ENCODE measurements at places on chromosomes 6 and 20.

DNA sequence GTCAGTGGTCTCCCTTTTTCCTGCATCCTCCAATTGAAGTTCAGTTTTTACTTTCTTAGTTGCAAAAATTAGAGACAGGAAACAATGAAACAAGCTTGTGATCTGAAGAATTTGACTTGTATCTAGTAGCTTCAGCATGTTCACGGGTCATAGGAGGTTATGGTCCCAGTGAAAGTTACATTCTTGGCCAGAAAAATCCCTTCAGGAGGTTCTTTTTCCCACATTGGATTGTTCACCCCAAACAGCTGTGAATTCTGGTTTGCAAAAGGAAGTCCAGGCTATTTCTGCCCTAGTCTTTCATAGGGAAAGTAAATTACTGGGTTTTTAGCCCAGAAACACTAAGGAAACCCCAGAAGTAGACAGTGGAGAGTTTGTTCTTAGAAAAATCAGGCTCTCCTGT is 8.1 kb downstream of the ANKS1A start:
- DNase-seq: no peak

- no peak for DNase-seq
Measured at GRCh38 chr6:47126647-47127391, 84.7 kb upstream of the ADGRF1 start.

GRCh38 chr20:41365777-41366545 is 657 bp downstream of the EMILIN3 start:
- DNase-seq: no peak

DNA sequence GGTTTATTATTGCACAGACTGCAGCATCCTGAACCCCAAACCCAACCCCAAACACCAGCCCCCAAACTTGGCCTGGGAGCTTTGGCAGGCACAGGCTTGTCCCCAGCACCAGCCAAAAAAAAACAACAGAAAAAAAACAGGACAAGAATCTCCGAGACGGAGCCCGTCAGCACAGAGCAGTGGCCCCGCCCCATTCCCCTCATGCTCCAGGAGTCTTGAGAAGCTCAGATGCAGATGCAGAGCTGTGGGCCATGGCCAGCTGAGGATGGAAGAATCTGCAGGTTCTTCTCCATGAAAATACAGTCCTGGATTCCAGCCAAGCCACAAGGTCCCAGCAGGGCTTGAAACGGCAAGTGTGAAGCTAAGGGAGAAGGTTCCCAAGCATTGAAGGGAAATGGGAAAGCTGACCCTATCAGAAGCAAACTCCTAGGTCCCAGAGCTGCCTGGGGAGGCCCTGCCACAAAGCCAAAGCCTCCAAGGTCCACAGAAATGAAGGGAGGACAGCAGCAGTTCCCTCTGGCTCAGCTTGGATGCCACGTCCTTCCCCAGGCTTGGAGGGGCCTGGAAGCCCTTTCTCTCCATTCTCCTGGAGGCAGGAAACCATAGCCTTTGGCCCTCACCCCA is 75.2 kb downstream of the JPH2 start:
- no peak for DNase-seq

- DNase-seq: no peak
Measured at GRCh38 chr20:676967-677366, 1.4 kb upstream of the SCRT2 start.

DNA sequence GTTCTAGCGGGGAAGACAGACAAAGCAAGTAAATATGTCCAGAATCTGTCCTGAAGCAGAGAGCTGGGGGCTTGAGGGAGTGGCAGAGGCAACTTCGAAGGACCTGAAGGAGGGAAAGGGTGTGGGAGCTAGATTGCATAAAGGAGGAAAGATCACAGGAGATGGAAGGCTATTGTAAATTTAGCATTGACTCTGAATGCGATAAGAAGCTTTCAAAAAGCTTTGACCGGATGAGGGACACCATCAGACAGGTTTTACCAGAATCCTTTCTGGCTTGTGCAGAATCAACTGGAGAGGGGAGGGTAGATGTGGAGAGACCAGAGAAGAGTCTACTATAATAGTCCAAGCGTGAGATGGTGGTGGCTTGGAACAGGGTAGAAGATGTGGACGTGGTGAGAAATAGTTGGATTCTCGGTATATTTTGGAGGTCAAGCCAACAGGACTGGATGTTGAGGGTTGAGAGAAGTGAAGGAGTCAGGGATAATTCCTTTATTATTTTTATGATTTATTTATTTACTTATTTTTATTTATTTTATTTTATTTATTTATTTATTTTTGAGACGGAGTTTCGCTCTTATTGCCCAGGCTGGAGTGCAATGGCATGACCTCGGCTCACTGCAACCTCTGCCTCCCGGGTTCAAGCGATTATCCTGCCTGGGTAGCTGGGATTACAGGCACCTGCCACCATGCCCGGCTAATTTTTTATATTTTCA is 19.9 kb upstream of the RIPOR3 start:
- DNase-seq: no peak

GRCh38 chr6:7644417-7644816 is 54.4 kb downstream of the SNRNP48 start:
- DNase-seq: no peak

GRCh38 chr6:4153514-4153985 is 18.2 kb upstream of the ECI2 start:
- no peak for DNase-seq

DNA sequence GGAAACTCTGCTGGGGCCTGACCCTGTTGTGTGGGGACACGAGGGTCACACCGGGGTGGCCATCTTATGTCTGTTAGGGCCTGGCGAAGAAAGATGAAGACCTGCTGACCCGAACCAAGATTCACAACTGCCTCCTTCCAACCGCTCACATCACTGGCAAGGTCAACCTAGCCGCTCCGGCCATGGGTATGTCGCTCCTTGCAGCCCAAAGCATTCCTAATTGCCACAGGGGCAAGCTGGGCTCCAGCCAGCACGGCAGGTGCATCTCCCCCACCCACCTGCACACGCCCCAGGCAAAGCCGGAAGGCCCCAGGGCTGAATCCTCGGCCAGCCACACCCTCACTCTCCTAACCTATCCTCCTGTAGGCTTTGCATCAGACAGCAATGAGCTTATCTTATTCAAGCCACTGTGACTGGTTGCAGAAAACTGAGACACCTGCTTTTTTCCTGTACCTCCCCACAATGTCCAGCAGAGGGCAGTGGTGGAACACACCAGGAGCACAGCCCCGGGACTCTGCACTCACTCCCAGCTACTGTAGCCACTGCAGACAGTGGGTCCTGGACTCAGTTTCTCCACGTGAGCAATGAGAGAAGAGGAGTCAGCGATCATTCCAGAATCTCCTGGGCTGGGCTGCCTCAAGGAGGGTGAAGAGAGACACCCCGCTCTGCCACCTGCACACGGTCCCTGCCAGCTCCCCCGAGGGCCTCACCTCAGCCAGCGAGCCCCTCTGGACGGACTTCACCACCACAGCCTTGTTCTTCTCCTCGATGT is 170.2 kb downstream of the PREX1 start:
- DNase-seq: peak; percentile 46

DNA sequence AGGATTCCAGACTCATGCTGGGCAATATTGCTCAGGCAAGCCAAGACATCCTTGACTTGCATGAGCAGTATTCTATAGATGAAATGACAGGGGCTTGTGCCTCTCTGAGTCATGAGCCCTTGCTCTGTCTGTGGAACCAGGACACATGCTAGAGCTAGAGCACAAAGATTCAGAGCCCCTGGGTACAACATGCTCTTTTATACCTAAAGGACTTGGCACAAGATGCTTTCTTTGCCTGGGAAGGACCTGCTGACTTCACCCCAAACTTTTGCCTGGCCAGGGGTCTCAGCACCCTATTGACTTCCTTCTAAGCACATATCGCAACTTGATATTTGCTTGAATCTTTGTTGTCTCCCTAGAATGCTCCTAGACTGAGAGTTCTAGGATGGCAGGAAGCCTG is 27.4 kb downstream of the TGM6 start:
- DNase-seq: no peak

DNA sequence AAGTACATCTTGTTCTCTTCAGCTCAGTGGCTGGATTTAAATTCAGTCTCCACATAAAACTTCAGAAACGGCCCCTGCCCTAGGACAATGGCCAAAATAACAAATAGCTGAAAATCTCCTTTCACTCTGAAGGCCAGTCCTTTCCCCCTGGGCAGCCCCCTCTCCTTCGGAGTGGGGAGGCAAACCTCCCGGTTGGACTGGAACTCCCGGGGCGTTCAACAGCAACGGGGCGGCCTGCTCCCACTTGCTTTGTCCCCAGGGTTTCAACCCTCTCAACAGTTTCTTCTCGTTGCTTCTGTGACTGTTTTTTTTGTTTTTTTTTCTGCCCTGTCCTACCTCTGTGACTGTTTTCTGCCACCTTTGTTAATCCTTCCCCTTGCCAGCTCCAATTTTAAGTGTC is 102.6 kb upstream of the DUSP22 start:
- no peak for DNase-seq

DNA sequence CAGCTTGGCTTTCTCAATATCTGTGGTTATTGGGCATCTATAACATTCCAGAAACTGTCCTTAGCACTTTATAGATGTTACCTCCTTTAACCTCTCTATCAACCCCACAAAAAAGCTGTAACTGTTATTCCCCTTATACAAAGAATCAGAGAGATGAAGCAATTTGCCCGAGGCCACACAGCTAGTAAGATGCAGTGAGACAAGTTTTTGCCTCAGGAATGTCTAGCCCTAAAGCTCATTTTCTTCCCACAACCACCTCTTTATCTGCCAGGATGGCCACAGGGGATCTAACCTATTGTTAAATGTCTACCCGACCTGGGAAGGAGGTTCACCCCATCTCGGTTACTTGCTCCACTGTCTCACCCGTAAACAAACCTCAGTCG is 31.9 kb upstream of the TCP11 start:
- DNase-seq: no peak

- DNase-seq: no peak
Measured at GRCh38 chr6:169800668-169801395, 49.4 kb downstream of the ERMARD start.

GRCh38 chr6:72636786-72637185 is 14.9 kb downstream of the KCNQ5 start:
- no peak for DNase-seq

GRCh38 chr6:17865243-17865642 is 122.2 kb downstream of the KIF13A start:
- no peak for DNase-seq

DNA sequence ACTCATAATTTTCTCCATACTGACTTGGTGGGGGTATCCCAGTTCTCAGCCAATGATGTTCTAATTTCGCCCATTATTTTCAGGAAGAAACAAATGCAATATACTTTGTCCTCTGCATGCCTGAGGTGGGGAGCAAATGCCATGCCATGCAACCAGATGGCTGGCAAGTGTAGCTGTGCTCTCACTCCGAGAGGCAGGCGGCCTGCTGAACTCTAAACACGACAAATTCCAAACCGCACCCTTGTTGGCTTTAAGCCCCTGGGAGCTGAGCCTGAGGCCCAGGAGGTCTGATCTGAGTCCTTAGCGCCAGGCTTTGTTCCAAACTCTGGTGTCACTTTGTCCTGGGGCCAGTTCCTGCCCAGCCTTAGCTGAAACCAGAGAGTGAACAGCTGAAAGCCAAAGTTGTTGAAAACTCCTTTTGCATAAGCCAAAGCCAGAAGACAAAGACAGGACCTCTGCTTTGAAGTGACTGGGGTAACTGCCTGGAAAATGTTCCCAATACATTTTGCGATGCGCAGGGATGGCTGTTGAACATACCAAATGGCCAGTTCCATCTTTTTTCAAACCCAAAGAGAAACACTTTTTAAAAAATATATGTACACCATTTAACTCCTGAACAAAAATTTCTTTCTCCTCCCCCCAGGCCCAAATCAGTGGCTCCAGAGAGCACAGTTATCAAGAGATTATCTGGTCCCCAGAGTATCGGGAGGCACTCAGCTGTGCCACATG is 46.2 kb downstream of the TTI1 start:
- DNase-seq: no peak

DNA sequence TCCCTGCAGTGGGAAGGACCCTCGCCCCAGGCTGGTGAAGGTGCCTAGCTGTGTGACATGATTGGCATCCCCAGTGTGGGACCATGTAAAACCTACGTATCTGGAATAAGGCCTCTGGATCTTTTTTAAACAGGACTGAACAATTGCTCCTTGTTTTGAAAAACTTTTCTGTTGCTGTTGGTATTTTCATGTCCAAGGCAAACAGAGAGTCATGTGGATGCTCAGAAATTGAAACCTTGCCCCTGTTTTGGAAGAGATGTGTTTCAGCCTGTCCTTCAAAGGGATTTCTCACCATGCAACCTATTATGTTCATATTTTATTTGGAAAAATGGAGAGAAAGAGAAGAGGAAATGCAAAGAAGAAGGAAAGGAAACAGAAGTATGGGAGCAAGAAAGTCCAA is 362.3 kb downstream of the PKHD1 start:
- DNase-seq: no peak

DNA sequence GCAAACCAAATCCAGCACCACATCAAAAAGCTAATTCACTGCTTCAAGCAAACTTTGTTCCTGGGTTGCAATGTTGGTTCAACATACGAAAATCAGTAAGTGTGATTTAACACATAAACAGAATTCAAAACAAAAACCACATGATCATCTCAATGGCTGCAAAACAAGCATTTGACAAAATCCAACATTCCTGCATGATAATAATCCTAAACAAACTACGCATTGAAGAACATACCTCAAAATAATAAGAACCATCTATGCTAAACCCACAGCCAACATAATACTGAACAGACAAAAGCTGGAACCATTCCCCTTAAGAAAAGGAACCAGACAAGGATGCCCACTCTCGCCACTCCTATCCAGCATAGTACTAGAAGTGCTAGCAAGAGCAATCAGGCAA is 49.9 kb downstream of the RNGTT start:
- DNase-seq: no peak

- DNase-seq: no peak
Measured at GRCh38 chr6:1233924-1234323, 78.0 kb upstream of the FOXQ1 start.

DNA sequence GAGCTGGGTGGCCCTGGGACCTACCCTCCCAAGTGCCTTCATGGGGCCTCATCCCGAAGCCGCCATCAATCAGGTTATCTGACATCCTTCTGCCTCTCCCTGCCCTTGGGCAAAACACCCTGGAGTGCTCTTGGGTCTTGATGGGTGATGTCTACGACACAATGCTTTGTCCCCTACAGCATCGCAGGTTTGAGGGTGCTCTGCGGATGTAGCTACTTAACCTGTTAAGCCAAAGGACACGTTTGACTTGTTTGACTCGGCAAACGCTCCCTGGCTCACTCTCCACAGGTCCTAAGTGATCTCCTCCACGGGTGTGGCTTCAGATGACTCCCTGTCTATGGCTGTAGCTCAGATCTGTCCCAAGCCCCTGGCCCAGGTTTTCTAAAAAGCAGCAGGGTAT is 35.6 kb downstream of the TBC1D7 start:
- DNase-seq: no peak

- no peak for DNase-seq
Measured at GRCh38 chr6:166575205-166575604, 11.3 kb downstream of the RAMACL start.

- DNase-seq: no peak
Measured at GRCh38 chr6:34524499-34524898, 31.6 kb downstream of the SPDEF start.

DNA sequence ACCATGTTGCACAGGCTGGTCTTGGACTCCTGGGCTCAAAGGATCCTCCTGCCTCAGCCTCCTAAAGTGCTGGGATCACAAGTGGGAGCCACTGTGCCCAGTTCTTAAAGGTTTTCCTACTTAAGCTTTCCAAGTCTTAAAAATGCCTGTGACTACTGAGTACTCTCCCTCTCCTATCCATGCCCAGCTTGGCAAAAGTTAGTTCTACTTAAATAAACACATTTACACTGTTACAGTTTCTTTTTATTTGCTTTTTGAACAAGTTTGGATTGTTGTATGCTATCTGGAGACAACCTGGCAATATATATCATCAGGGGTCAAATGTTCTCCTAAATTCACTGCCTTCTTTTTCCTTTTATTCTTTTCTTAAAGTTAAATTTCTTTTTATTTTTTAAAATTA is 61.0 kb upstream of the GCM1 start:
- DNase-seq: no peak

GRCh38 chr20:40416274-40416673 is 272.8 kb downstream of the MAFB start:
- no peak for DNase-seq
